Osteoblast (primary cell): ENCODE measurements at places on chromosomes 5 and 9. TPM values are rescaled to one million over a fixed set of nuclear protein-coding genes. Genes with fewer than 3 reads are reported as not detected.
A peak's percentile ranks its signal among the peaks of the same experiment; 100 is the strongest.

DNA sequence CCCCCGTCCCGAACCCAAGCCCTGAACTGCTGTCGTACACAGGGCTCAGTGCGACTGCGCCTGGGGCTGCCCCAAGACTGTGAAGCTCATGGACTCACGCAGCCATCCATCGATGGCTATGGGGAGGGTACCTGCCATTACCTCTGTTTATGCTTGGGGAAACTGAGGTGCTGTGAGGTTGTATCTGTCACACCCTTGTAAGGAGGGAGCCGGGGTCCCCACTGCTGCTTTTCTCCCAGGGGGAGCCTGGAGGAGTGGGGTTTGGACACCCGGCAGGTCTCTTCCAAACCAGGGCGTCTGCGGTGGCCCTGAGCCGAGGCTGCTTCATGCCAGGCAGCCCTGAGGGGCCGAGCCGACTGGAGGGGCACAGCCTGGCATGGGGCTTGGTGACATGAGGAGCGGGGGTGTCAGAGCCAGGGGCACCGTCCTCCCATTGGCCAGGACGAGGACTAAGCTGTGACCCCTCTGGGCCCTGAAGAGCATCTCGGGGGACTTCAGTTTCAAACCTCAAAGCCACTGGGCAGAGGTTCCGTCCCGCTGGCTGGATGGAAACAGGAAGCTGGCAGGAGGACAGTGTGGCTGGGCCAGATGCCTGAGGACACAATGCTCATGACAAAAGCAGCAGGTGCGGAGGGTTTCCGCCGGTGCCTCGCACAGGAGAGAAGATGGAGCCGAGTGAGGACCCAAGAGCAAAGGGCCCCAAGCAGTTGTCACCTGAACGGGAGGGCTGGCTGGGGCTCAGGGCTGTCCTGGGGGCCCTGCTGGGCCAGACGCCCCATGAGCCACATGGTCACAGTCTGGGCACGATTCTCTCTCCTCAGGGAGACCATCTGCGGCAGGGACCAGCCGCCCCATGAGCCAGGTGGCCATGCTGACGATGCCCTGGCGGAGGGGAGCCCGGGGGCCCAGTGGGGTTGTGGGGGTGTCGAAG, 54.4 kb upstream of the EXOC3 start:
- peak; percentile 90 for DNase-seq

DNA sequence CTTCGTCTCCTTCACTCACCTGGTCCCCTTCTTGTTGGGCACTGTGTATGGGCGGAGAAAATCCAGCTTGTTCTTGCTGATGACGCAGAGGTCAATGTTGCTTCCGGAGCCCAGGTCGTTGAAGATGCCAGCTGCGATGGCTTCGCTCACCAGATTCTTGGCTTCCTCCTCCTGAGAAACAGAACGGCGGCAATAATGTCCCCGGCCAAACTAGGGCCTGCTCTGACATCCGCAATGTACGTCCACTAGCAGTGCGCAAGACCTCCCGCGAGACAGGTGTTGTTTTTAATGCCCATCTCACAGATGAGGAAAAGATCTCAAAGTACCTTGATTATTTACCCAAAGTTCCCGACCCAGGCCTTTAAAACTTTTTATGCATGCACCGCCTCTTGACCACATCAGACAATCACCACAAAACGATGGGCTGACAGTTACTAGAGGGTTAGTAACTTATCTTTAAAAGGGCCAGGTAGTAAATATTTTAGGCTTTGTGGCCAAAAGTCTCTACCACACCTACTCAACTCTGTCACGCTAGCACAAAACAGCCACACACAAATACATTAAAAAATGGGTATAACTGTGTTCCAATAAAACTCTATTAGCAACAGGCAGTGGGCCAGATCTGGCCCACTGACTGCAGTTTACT, 58.4 kb downstream of the PSMB7 start:
- no peak for DNase-seq

GRCh38 chr5:170693701-170694100, 89.8 kb upstream of the GABRP start:
- DNase-seq, result no peak

DNA sequence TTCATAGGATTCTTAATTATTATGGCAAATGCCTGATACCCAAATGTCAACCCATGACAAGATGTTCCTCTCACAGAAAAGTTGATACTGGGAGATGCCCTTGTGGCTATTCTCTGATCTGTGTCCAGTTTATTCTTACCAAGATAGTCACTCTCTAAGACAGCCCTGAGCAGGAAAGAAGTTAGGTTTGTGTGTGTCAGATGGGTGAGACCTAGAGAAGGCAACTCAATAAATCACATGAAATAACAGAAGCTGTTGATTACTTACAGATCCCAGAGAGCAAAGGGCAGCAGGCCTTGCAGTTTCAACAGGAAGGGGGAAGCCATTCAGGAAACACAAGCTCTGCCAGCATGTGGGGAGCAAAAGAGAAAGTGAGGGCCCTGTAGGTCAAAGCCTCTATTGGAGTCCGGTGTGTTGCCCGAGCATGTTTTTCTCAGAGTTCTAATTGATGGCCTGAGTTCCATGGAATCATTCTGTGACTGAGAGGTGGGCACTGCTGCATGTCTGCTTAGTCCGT, 1193.7 kb upstream of the CDH18 start:
- no peak for DNase-seq

Gene RBM18
- 10.0 and 10.9 TPM in 2 replicates for total RNA-seq

Gene GPSM1
- 30.9 and 39.1 TPM in 2 replicates for total RNA-seq

DNA sequence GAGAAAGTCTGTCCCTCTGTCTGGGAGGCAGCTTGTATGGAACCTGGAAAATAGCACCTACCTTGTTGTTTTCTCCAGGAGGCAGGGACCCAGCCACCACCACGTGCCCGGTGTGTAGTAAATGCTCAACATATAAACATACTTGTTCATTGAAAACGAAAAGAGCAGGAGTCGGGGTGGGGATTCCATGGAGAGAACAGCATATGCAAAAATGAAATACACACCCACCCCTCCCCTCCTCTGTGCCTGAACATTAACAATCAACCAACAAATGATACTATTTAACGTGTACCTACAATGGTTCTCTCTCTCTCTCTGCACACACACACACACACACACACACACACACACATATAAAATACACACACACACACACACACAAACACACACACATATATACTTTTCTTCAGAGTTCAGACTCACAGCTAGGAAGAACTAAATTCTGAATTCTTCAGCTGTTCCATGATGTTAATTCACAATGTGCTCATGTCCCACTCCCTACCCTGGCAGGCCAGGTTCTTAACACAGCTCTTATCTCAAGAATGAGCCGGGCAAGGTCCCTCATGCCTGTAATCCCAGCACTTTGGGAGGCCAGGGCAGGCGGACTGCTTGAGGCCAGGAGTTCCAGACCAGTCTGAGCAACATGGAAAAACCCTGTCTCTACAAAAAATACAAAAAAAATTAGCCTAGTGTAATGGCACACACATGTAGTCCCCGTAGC, 16.3 kb upstream of the DENND1A start:
- no peak for DNase-seq

DNA sequence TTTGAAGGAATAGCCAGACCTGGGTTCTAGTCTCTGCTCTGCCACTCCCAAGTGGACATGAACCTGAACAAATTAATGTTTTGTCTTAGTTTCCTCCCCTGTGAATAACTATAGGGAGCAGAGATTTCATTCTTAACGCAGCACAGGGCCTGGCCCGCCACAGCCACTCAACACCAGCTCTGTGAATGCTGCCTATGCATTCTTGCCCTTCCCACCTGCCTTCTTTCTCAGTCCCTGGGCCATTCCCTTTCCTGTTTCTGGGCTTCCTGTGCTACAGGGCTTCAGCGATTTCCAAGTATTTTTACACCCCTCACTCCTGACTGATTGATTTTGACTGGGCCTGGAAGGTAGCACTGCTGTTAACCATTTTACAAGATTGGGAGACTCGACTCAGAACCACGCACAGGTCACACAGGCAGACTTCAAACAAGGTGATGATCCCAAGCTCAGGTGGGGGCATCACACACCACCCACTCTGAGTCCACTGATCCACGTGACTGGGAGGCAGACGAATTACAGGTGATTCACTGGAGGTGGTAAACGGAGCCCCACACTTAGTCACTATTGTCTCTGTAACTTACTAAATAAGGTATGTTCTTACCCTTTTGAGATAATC, 21.4 kb downstream of the PTPN3 start:
- no peak for DNase-seq
